ENCODE measurements at places on chromosomes 13 and 19.

GRCh38 chr19:52492994-52493470 is 34.4 kb upstream of the ZNF808 start:
- DNase-seq = no peak

DNA sequence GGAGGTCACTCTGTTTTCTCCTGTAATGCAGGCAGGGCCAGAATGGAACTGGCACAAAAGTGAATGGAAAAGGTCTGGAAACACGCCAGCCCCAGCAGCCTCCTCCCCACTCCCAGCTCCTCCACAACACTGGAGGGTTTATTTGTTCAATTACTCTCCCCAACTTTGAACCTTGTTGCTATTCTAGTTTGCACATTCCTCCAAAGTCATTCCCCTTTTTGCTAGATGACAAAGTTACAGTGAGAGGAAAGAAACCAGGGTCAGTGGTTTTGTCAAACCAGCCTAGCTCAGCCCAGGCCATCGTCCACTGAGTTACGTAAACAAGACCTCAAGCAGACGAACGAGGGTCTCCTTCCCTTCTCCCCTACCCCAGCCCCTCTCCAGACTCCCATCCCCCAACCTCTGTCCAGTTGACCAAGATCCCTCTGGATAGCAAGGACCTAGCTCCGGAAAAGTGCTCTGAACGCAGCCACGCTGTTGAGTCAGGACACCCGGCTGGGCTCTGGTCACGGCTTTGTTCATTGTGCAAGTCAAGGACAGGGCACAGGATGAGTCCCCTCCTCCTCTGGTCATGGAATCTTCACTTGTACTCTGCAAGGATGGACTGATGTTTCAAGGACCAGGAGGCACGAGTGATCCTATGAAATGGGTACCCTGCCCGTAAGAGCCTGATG is 180.0 kb downstream of the USP12 start:
- peak; percentile 59 for DNase-seq

DNA sequence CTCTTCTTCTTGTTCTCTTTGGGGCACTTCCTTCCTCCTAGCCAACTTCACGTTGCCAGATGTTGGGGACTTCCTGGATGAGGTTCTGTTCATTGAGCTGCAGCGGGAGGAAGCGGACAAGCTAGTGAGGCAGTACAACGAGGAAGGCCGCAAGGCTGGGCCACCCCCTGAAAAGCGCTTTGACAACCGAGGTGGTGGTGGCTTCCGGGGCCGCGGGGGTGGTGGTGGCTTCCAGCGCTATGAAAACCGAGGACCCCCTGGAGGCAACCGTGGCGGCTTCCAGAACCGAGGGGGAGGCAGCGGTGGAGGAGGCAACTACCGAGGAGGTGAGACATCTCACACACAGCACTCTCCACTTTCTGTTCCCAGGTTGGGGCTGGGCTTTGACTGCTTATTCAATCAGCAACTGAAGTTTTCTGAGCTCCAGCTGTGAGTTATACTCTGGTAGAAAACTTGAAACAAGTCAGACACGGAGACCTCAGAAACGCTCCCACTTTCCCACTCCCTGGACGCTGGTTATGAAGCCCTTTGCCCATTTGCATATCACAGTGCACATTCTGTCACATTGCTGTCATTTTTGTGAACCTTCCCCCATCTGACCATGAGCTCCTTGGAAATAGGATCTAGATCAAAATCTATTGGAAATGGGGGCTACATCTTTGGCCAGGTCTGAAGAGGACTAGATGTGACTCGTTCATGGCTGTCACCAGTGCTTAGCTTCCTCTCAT is 7.2 kb upstream of the CCDC97 start:
- no peak for DNase-seq

DNA sequence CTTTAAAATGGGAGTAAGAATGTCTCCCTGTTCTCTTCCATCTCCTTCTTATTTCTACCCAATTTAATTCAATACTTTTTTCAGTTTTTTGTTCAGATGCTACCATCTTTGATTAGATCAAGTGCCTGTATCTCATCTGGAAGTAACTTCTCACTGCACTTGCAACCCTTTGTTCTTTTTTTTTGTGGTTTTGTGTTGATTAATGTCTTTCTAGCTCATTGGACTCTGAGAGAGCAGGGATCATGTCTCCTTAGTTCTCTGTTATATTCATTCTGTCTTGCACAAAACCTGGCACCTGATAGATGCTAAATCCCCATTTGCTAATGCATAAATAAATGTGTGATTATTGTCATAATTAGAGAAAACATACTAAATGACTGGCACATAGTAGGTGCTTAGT is 834 bp upstream of the ITGBL1 start:
- no peak for DNase-seq

DNA sequence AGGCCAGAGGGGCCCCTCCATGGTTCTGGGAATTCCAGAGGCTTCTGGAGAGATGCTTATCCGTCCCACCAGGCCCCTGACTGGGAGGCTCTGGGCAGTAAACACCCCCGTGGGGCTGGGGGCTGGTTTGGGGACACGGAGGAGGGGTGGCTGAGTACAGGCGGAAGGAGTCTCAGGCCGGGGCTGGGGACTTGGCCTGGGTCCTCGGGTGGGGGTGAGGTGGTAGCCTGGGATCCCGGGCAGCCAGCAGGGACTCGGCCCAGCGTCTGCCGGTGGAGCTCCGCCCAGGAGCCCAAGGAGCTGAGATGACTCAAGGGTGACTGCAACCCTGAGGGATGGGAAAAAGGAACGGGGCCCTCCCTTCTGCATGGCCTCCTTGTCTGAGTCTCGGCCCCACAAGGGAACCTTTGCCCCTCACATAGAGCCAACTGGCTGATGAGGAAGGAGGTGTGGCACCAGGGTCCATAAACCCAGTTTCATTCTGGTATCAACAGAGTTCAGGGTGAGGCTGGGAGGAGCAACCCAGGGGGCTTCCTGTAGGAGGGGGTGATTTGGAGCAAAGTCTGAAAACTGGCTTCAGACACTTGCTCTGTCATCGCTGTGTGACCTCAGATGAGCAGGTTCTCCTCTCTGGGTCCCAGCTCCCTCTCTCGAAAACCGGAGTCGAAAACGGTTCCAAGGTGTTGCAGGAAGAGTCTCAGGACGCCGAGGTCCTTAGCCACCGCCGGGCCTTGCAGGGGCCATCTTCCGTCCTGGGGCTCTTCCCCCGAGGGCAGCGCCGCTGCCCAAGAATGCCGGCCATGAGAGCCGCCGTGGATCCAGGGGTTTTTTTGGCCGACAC is 809 bp downstream of the MISP start:
- DNase-seq = no peak

DNA sequence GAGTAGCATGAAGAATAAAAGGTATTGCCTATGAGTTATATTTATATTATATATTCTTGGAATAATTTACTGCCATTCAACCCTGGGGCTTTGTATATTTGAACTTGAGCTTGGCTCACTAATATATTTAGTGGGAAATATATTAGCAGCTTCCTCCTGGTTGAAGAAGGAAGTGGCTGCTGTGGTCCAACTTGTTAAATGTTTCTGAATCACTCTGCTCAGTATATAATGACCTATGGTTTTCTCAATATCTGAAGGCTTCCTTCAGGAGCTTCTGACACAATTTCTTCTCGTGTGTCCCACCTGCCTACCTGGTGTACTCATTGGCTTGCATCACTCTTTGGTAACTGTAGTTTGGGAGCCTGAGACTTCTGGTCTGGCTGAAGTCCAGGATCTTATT is 646.4 kb downstream of the TBC1D4 start:
- DNase-seq = no peak

- no peak for DNase-seq
Measured at GRCh38 chr13:52128714-52129700, at the start of gene NEK5. TSS of gene NEK5 (minus strand) at chr13:52129073. CDS start at chr13:52127482, 1,591 bp downstream.

DNA sequence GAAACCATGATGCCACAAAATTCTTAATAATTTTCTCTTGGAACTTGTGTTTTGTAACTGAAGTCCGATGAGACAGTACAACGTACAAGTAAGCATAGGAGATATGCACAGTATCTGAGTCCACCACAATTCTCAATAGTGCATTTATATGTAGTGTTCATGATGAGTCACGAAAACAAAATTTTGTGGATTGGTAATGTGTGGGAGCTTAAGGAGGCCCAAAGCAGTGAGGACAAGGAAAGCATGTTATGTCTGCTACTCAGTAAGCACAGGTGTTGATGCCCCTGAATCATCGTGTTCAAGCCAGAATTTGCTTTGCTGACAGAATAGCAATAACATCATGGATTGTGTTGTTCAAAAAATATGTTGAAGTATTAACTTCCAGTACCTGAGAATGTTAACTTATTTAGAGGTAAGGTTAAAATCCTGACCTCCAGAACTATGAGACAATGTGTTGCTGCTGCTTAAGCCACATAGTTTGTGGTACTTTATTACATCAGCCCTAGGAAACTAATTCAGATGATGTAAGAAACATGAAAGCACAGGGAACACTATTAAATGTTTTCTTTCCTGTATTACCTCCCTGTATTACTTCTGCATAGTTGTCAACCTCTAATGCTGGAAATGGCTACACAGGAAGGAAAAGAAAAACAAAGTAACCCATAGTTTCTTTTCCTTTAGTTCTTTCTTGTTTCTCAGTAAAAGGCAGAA is 201.3 kb downstream of the SLITRK6 start:
- no peak for DNase-seq

DNA sequence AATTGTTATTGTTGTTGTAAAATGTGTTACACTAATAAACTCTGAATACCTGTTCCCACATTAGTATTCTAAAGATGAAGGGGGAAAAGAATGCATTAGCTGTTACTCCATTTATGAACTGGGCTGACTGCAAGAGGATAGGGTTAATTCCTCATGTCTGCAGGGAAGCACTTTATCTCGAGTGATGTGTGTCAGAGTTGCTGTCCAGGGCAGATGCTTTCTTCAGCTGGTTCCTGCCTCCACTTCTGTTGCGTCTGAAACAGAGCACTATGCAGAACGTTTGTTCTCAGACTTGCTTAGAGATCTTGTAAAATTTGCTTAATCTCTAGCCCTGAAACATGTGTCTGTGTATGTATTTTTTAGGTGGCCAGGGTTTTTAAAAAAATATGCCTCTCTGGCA is 318.8 kb downstream of the SPRY2 start:
- no peak for DNase-seq

Measured in hippocampal formation (tissue), 2 donors.